ENCODE measurements at places on chromosomes 13 and 19.

DNA sequence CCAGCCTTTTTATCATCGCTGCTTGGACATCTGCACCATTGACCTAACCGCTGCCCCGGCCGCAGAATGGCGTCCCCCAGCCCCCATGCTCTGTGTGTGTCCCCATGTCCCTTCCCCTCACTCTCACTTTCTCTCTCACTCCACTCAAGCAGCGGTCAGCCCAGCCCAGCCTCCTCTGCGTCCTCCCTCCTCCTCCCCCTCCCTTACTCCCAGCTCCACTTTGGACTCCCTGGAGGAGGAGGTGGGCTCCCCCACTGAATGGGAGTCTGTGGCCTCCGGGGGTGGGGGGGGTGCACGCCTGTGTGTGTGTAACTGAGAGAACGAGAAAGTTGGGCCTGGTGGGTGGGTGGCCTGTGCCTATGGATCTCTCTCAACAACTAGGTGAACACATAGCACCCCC is 2.2 kb downstream of the MAP2K7 start:
- no peak for DNase-seq

- DNase-seq = no peak
Observed at GRCh38 chr19:53657778-53658177, 26.0 kb downstream of the DPRX start.

- DNase-seq = no peak
Observed at GRCh38 chr13:23740002-23740401, 149.2 kb downstream of the MIPEP start.

DNA sequence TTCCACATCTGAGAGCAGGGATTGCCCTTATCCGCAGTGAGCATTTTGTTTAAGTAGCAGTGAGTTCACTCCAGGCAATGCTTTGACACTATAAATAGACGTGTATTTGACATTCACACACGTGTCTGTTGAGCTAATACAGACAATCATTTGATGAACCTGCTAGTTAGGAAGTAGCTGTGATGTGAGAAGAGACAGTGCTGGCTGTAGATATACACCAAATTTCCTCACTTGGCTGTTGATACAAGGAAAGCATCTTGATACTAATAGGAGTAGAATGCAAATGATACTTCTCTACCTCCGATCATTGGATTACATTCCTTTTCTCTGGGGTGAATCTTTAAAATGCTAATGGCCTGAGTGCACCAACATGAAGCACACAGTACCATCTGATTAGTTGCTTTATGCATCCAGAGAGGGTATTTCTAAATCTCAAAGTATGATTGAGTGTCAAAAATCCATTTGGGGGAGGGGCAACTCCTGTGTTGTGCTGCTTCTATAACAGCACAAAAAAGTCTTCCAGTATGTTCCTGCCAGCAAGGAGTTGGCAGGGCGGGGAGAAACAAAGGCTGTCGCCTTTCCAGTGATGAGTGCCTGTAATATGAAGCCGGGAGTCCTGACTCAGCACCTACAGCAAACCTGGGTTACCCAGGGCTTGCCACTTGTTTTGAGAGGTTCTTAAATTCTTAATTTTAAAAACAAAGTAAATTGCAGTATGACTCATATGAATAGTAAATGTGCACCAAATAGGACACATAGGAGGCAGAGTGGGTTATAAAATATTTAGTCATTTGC is 7.0 kb downstream of the CUL4A start:
- DNase-seq = no peak

- no peak for DNase-seq
Observed at GRCh38 chr13:98986226-98986846, 8.5 kb upstream of the DOCK9 start.

- no peak for DNase-seq
Observed at GRCh38 chr13:97116754-97117153, 105.4 kb upstream of the MBNL2 start.

GRCh38 chr19:43462785-43463380 is 2.5 kb downstream of the LYPD3 start:
- no peak for DNase-seq

GRCh38 chr13:62502588-62502987 is 1086.9 kb upstream of the PCDH20 start:
- DNase-seq = no peak

GRCh38 chr19:28436320-28436719 is 776.6 kb downstream of the UQCRFS1 start:
- DNase-seq = no peak

DNA sequence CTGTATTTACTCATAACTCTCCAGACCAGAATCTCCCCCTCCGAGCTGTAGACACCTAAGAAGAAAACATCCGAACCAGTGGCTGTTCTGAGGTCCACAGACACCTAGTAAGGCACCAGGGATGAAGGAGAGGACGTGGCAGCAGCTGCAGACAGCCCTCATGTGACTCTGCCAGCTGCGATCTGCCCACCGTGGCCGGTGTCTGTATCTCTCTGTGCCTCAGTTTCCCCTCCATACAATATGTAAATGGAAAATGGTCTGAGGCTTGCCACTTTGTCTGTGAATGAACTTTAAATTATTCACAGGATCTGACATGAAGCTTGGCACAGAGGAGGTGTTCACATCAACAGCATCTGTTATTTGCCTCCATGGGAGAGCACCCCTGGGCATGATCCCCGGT is 2.4 kb downstream of the CEACAM4 start:
- no peak for DNase-seq

GRCh38 chr19:30897034-30897433 is 452.2 kb downstream of the TSHZ3 start:
- no peak for DNase-seq

- no peak for DNase-seq
Observed at GRCh38 chr19:46063201-46063600, 22.4 kb upstream of the IGFL4 start.

- DNase-seq = no peak
Observed at GRCh38 chr13:113732176-113732960, 26.7 kb upstream of the TMEM255B start.
